Occipital lobe (tissue), 3 donors: ENCODE measurements at places on chromosomes 3 and 15. TPM values are rescaled to one million over a fixed set of nuclear protein-coding genes. Genes with fewer than 3 reads are reported as not detected.

The ERC2 gene
- 59.7 TPM for total RNA-seq

- no peak for DNase-seq
Measured at GRCh38 chr3:61582287-61582686, 20.9 kb downstream of the PTPRG start.

- DNase-seq = peak; percentile 94
Measured at GRCh38 chr15:31365655-31366127, 39.1 kb downstream of the KLF13 start.

- no peak for DNase-seq
Measured at GRCh38 chr15:57705746-57706404, 639 bp upstream of the POLR2M start.
